ENCODE measurements at places on chromosomes 5 and 9.
A peak's percentile ranks its signal among the peaks of the same experiment; 100 is the strongest.

DNA sequence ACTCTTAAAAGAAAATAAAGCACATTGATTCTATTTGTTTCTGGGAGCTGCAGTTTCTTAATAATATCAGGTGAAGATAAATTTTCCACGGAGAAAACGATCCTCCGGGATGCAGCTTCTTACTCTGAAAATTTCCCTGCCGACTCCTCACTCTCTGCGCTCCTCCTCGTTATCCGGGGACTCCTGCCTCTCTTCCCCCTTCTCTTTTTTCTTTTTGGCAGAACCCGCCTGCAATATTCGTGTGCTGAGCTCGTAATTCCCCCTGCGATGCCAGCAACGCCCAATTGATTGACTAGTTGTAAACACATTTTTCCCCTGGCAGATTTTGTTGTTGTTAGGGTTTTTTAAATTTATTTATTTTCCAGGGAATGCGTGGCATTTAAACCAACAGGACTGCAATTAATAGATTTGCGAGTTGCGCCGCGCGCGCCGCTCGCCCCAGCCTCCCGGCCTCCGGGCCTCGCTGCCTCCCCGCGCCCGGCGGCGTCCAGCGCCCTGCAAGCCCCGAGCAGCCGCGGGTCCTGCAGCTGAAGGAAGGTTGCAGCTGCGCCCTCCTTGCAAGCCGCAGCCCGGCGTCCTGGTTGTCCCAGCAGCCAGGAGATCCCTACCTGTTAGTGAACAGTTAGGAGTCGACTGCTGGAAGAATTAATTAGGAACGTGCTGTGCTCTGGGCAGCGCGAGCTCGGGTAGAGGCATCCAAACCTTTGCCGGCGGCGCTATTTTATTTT lies 2.2 kb downstream of the NTNG2 start:
- H3K4me1 ChIP-seq: peaks cover 13% of the 10 kb centered on the region
- DNase-seq: no peak
- no peak overlapping the region for H3K27ac ChIP-seq
- H3K36me3 ChIP-seq: no peaks in the 10 kb centered on the region
- peaks cover 11% of the 10 kb centered on the region for H3K27me3 ChIP-seq

DNA sequence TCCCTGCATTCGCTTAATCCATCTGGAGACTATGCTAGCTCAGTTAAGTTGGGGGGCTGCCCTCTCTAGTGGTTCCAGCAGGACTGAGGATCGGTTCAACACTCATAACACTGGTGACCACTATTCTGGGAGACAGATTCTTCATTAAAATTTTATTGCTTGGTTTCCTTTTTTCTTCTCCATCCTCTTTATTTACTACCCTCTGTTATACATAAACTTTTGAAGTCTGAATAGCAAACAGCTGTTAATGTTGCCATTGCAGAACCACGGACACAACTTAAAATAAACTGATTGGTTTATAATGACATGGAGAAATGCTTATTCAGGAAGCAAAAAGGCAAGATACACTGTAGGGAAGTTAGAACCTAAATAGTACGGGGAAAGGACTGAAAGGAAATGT lies 22.1 kb downstream of the IQGAP2 start:
- H3K27me3 ChIP-seq: no peaks in the 10 kb centered on the region
- no peak overlapping the region for H3K27ac ChIP-seq
- H3K4me1 ChIP-seq: no peaks in the 10 kb centered on the region
- no peak for DNase-seq
- H3K4me3 ChIP-seq: no peak overlapping the region

- no peak for DNase-seq
- no peak overlapping the region for H3K4me3 ChIP-seq
- no peaks in the 10 kb centered on the region for H3K36me3 ChIP-seq
- H3K4me1 ChIP-seq: no peaks in the 10 kb centered on the region
Observed at GRCh38 chr5:74477761-74478160, 162.8 kb downstream of the ENC1 start.

DNA sequence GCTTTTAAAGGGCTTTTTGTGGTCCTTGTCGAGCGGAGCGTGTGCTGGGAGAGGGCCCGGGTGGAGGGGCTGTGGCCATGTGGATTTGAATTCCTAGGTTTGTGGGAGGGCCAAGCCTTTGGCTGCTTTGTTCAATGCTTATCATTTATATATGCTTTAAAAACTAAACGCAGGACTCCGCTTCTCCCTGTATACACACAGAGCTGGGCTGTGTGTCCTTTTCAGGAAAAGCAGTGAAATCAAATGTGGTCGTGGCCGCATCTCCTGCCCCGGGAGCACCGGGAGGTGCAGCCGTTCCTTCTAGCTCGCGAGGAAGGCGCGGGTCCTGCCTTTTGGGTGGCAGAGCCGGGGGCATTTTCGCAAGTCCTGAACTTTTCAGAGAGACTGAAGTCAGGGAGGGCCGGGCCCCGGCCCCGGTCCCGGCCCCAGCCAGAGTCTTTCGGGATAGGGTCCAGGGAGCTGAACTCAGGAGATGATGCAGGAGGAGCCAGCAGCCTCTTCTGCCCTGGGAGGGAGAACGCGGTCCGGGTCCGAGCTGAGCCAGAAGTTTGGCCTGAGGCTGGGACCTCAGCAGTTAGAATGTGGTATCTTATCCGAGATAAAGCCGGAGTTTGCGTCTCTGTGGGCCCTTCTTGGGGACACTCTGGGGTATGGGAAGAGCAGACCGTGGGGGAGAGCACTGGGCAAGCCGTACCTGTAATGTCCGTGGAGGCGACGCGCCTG lies 158.8 kb downstream of the C9orf152 start:
- peak overlapping the region; percentile 67 for H3K4me3 ChIP-seq
- no peaks in the 10 kb centered on the region for H3K36me3 ChIP-seq
- no peaks in the 10 kb centered on the region for H3K27me3 ChIP-seq
- no peaks in the 10 kb centered on the region for H3K4me1 ChIP-seq
- H3K27ac ChIP-seq: peak overlapping the region; percentile 87
- DNase-seq: no peak

DNA sequence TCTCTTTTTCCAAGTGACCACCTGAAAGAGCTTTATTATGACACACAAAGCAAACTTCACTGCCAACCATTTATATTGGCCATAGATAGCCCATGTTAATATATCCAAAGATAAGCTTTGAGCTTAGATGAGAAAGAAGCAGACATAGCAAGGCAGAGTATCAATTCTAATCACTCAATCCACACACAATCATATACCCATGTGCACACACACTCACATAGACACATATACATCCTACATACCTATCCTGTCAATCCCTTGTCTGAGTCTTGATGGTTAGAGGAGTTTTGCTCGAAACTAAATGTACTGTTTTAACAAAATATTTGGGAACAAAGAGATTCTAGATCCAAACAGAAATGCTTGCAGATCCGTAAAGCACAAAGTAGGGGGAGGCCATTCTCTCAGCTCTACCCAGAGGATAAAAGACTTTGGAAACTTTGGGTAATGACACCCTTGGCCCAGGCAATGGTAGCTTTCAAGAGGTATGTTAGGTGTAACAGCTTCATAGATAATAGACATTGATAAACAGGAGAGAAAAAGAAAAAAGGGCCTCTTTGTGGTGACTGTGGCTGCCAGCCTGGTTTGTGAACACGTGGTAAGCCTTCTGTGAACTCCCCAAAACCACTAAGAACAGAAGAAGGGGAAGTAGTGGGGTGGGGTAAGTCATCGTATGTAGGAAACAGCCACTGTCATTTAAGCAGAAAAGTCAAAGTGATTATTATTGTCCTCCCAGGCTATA lies 121.6 kb downstream of the TLR4 start:
- no peak overlapping the region for H3K27ac ChIP-seq
- H3K4me1 ChIP-seq: no peaks in the 10 kb centered on the region
- no peak for DNase-seq
- no peak overlapping the region for H3K4me3 ChIP-seq

All from breast epithelium (tissue), 4 donors.